ENCODE measurements at places on chromosomes 3 and 15. TPM values are rescaled to one million over a fixed set of nuclear protein-coding genes. Genes with fewer than 3 reads are reported as not detected.

GCNT3 gene
- total RNA-seq, result 1.5 TPM

DAG1 gene
- 213 TPM for total RNA-seq

XIRP1 gene
- 0.40 TPM for total RNA-seq

AGTR1 gene
- total RNA-seq, result 3.3 TPM

SCAMP5 gene
- total RNA-seq, result 24.4 TPM

PPP1R14D gene
- total RNA-seq, result 0.97 TPM

GRAMD2A gene
- total RNA-seq, result 4.3 TPM

GRCh38 chr3:182405759-182406158 lies 387.5 kb upstream of the ATP11B start:
- no peak overlapping the region for H3K4me3 ChIP-seq
- no peak overlapping the region for H3K27ac ChIP-seq

GRCh38 chr15:50819344-50819743 lies 53.8 kb upstream of the SPPL2A start:
- no peaks in the 10 kb centered on the region for H3K4me1 ChIP-seq
- H3K27me3 ChIP-seq, result no peaks in the 10 kb centered on the region
- H3K4me3 ChIP-seq, result no peak overlapping the region
- no peaks in the 10 kb centered on the region for H3K36me3 ChIP-seq
- no peak for DNase-seq

GRCh38 chr3:25056036-25056755 lies 371.9 kb upstream of the RARB start:
- H3K36me3 ChIP-seq, result no peaks in the 10 kb centered on the region
- H3K27me3 ChIP-seq, result no peaks in the 10 kb centered on the region
- DNase-seq, result no peak
- H3K4me1 ChIP-seq, result no peaks in the 10 kb centered on the region
- H3K4me3 ChIP-seq, result no peak overlapping the region

DNA sequence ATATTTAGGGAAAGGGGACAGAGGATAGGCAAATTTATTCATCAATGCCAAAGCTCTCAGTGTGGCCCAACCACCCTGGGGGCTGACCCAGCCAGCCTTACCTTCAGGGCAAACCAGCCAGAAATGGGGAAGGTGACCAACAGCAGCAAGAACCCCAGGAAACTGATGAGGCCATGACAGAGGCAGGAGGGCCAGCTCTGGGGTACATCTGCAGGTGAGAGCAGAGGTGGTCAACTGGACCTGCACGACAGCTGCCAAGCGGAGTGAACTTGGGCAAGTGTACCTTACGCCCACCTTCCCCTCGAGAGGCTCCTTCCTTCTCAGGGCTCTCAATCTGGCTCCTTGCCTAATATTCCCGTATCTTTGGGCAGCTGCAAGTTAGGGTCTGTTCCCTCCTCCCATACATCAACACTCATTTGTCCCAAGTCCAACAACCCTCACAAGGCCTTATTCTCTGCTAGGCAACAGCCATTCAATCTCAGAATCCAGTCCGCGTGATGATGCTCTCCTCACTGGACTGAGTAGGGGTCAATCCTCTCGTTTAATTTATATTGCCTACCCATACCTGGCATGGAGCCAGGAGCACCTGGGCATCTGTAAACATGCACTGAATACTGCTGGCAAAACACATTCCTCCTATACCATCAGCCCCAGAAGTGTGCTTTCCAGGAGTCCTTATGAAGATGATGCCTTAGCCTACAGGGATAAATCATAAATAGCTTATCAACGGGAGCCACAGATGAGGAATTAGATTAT lies 1.7 kb downstream of the STOML1 start:
- H3K4me1 ChIP-seq, result peaks cover 4% of the 10 kb centered on the region
- H3K4me3 ChIP-seq, result no peak overlapping the region
- DNase-seq, result no peak
- H3K36me3 ChIP-seq, result no peaks in the 10 kb centered on the region

- H3K4me3 ChIP-seq, result no peak overlapping the region
- no peak for DNase-seq
- no peaks in the 10 kb centered on the region for H3K4me1 ChIP-seq
- no peak overlapping the region for H3K27ac ChIP-seq
Measured at GRCh38 chr3:194824701-194825111, 139.0 kb downstream of the FAM43A start.

GRCh38 chr3:129528589-129529100 lies at the start of gene RHO:
TSS of gene RHO (plus strand) at chr3:129528639. CDS start at chr3:129528734, 95 bp downstream.
- H3K27me3 ChIP-seq, result no peaks in the 10 kb centered on the region
- H3K27ac ChIP-seq, result no peak within 1 kb of the TSS
- H3K4me3 ChIP-seq, result no peak within 1 kb of the TSS
- no peaks in the 10 kb centered on the region for H3K4me1 ChIP-seq
- no peak for DNase-seq
- no peaks in the 10 kb centered on the region for H3K36me3 ChIP-seq

GRCh38 chr3:113695431-113695785 lies 1.0 kb downstream of the USF3 start:
- peak overlapping the region; percentile 99 for H3K4me3 ChIP-seq
- H3K36me3 ChIP-seq, result no peaks in the 10 kb centered on the region
- H3K27ac ChIP-seq, result peak overlapping the region; percentile 100
- DNase-seq, result no peak
- no peaks in the 10 kb centered on the region for H3K27me3 ChIP-seq
- H3K4me1 ChIP-seq, result no peaks in the 10 kb centered on the region

- no peak overlapping the region for H3K27ac ChIP-seq
- no peaks in the 10 kb centered on the region for H3K27me3 ChIP-seq
- peaks cover 9% of the 10 kb centered on the region for H3K4me1 ChIP-seq
- peak overlapping the region; percentile 60 for H3K4me3 ChIP-seq
Measured at GRCh38 chr3:51940648-51941462, 849 bp downstream of the RRP9 start.

DNA sequence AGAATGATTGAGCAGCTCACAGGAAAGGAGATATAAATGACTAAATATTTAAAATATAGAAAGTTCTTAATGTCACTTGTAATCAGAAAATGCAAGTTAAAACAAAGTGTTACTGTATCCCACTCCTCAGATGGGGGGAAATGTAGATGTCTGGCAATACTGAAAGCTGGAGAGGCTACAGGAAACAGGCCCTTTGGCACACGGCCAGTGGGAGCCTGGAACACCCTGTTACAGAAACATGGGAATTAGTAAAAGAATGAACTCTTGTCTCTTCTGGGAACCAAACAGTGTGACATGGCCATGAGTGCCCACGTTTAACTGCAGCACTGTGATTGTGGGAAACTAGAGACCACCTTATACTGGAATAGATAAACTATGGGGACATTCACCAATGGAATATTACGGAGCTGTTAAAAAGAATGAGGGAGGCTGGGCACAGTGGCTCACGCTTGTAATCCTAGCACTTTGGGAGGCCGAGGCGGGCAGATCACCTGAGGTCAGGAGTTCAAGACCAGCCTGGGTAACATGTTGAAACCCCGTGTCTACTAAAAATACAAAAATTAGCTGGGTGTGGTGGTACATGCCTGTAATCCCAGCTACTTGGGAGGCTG lies 50.2 kb downstream of the CDCP1 start:
- no peaks in the 10 kb centered on the region for H3K27me3 ChIP-seq
- H3K4me1 ChIP-seq, result peaks cover 8% of the 10 kb centered on the region
- H3K36me3 ChIP-seq, result no peaks in the 10 kb centered on the region
- no peak overlapping the region for H3K4me3 ChIP-seq
- DNase-seq, result no peak

GRCh38 chr3:132660811-132661070 lies 612 bp downstream of the UBA5 start:
- no peaks in the 10 kb centered on the region for H3K27me3 ChIP-seq
- H3K4me3 ChIP-seq, result peak overlapping the region; percentile 75
- H3K36me3 ChIP-seq, result no peaks in the 10 kb centered on the region
- peak overlapping the region; percentile 91 for H3K27ac ChIP-seq

- no peak overlapping the region for H3K27ac ChIP-seq
- no peaks in the 10 kb centered on the region for H3K36me3 ChIP-seq
- no peak for DNase-seq
- no peaks in the 10 kb centered on the region for H3K27me3 ChIP-seq
- no peak overlapping the region for H3K4me3 ChIP-seq
Measured at GRCh38 chr15:92101708-92102394, 248.3 kb downstream of the SLCO3A1 start.

GRCh38 chr3:32113566-32113965 lies 7.1 kb downstream of the GPD1L start:
- peaks cover 16% of the 10 kb centered on the region for H3K4me1 ChIP-seq
- H3K36me3 ChIP-seq, result no peaks in the 10 kb centered on the region
- H3K4me3 ChIP-seq, result no peak overlapping the region
- H3K27ac ChIP-seq, result no peak overlapping the region

- no peak overlapping the region for H3K4me3 ChIP-seq
- H3K4me1 ChIP-seq, result no peaks in the 10 kb centered on the region
- no peak for DNase-seq
- H3K36me3 ChIP-seq, result no peaks in the 10 kb centered on the region
- no peak overlapping the region for H3K27ac ChIP-seq
- H3K27me3 ChIP-seq, result no peaks in the 10 kb centered on the region
Measured at GRCh38 chr3:160695915-160696327, 19.0 kb downstream of the ARL14 start.

DNA sequence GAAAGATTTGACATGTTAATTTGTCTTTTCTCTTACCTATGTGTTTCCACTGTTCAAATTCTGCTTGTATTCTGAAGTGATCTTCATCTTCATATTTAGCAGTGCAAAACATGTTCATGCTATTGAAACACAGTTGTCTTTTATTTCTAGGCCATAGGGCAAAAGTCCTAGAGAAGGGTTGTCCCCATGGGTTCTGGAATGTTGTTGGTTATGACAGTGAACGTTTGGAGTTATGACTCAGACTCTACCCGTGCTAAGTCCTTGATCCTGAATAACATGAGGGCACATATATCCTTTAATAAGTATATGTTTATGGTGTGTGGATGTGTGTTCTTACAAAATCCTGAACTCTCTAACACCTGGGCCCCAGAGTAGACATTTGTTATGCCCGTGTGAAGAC lies 23.0 kb upstream of the ARPP21 start:
- no peaks in the 10 kb centered on the region for H3K4me1 ChIP-seq
- H3K4me3 ChIP-seq, result no peak overlapping the region
- no peaks in the 10 kb centered on the region for H3K36me3 ChIP-seq
- DNase-seq, result no peak
- no peak overlapping the region for H3K27ac ChIP-seq

DNA sequence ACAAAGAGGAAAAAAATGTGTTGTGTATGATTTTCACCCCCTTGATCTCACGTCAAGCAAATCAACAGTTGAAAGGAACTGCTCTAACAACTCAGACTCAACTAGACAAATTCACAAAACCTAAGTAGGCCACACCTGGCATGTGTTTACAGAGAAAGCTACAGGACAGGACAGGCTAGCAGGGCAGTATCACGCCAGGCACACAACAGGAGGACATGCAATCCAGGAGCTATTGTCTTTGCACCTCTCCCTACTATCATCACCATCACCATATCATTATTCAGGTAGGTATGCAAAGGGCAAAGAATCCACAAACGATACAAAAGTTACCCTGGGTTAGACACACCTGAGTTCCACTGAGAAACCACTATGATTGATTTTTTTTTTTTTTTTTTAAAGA lies 86.4 kb downstream of the TBL1XR1 start:
- DNase-seq, result no peak
- no peaks in the 10 kb centered on the region for H3K36me3 ChIP-seq

- no peaks in the 10 kb centered on the region for H3K27me3 ChIP-seq
- no peaks in the 10 kb centered on the region for H3K4me1 ChIP-seq
- no peak for DNase-seq
- no peak overlapping the region for H3K4me3 ChIP-seq
Measured at GRCh38 chr3:7682822-7683229, 818.8 kb upstream of the LMCD1 start.

- no peak overlapping the region for H3K27ac ChIP-seq
- H3K36me3 ChIP-seq, result no peaks in the 10 kb centered on the region
- no peak for DNase-seq
- no peaks in the 10 kb centered on the region for H3K4me1 ChIP-seq
- no peak overlapping the region for H3K4me3 ChIP-seq
Measured at GRCh38 chr3:39281533-39281932, 1.7 kb upstream of the CX3CR1 start.

DNA sequence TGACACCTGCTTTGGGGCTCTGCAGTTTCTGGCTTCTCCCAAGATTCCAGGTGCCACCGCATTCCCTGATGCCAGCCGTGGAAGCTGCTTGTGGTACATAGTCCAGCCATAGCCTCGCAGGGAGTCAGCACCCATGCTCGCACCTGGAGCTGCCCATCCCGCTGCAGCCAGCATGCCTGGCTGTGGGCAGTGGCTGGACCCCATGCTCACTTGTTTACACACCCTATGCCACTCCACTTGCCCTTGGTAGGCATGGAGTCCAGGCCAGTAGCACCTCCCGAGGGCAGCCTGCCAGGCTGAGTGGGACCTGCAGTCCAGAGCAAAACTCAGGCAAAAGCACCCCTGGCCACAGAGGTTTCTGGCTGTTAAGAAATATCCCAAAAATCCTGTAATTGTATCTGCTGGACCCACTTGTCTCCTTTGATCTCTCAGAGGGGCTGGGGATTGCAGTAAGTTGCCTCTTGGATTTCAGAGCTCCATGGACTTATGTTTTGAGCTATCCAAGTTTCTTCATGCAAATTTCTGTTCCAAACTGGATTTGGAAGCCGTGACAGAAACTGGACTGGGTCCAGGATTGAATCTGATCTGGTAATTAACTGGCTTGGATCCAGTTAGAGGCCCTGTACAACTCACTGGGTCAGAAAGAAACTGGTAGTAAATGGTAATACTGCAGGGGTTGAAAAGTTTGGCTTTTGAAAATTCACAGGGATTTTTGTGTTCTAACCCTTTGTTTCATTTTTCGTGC lies 149.3 kb downstream of the FMN1 start:
- H3K4me3 ChIP-seq, result no peak overlapping the region
- no peak overlapping the region for H3K27ac ChIP-seq
- DNase-seq, result no peak

DNA sequence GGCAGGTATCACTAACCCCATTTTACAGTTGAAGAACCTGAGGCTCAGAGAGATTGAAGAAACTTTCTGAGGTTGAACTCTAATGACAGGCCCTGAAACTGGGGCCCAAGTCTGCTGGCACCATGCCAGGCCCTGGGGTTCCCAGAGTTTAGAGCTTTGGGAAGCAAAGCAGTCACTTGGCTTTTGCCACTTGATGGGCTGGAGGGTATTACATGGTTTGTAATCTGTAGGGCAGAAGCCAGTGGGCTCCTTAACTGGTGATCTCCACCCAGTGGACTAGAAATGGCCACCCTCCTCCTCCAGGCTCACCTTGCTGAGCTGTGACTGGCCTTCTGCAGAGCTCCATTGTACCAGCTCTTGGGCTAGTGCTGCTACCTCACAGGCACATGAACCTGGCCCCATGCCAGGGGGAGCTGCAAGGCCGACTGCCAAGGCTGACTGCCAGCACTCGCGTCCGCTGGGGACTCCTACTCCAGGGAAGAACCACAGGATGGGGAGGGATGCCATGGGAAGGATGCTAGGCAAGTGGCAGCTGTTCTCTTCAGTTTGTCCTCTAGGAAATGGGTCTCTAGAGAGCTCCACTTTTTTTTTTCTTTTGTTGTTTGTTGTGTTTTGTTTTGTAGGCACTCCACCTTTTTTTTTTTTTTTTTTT lies 104.8 kb downstream of the ETFA start:
- no peaks in the 10 kb centered on the region for H3K27me3 ChIP-seq
- DNase-seq, result peak; percentile 86
- H3K27ac ChIP-seq, result no peak overlapping the region
- no peaks in the 10 kb centered on the region for H3K36me3 ChIP-seq
- H3K4me3 ChIP-seq, result no peak overlapping the region
- H3K4me1 ChIP-seq, result no peaks in the 10 kb centered on the region
